ENCODE measurements at places on chromosomes 7 and 10.

DNA sequence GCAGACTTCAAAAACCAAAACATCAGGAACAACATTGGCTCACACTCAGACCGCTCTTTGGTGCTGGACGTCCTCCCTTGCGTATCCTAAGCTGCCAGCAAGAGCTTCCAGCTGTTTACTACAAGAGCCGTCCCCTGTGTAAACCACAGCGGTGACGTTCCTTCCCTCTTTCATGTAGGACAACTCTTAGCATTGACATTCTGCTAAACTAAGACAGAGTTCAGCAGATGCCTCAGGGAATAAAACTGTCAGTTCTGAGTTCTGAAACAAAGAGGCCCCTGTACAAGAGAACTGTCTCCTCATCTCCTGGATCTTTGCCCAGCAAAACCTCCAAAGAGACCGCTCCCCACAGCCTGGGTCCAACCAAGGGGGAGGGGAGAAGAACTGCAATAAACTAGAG lies 57.8 kb upstream of the OPALIN start:
- no peak for DNase-seq

- no peak for DNase-seq
Measured at GRCh38 chr10:88028654-88029053, 165.2 kb downstream of the PTEN start.

- no peak for DNase-seq
Measured at GRCh38 chr10:66943590-66943989, 17.8 kb downstream of the LRRTM3 start.

DNA sequence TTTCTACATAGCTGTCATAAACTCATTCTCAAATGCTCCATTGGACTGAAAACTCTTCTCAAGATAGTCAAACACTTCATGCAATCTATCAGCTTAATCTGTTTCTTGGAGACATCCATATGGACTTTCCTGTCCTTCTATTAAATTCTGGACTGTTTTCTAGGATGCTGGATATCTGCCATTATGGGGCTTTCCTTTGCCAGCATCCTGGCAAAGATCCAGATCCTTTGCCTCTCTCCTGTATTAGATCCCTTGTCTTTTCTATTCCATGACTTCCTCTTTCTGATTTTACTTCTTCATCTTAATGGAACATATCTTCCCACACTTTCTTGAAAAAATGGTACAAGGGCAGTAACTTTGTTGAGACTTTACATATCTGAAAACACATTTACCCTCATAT lies 35.9 kb upstream of the SKAP2 start:
- DNase-seq, result no peak

GRCh38 chr7:109179601-109180000 lies 609.9 kb downstream of the DNAJB9 start:
- no peak for DNase-seq

DNA sequence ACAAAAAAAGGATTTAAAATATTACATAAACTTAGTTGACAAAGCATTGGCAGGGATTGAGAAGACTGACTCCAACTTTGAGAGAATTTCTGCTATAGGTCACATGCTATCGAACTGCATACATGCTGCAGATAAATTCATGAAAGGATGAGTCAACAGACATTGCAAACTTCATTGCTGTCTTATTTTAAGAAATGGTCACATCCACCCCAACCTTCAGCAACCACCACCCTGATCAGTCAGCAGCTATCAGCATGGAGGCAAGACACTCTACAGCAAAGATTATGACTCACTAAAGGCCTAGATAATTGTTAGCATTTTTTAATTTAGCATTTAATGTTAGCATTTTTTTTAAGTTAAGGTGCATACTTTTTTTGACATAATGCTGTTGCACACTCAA lies 73.6 kb downstream of the AGK start:
- no peak for DNase-seq

DNA sequence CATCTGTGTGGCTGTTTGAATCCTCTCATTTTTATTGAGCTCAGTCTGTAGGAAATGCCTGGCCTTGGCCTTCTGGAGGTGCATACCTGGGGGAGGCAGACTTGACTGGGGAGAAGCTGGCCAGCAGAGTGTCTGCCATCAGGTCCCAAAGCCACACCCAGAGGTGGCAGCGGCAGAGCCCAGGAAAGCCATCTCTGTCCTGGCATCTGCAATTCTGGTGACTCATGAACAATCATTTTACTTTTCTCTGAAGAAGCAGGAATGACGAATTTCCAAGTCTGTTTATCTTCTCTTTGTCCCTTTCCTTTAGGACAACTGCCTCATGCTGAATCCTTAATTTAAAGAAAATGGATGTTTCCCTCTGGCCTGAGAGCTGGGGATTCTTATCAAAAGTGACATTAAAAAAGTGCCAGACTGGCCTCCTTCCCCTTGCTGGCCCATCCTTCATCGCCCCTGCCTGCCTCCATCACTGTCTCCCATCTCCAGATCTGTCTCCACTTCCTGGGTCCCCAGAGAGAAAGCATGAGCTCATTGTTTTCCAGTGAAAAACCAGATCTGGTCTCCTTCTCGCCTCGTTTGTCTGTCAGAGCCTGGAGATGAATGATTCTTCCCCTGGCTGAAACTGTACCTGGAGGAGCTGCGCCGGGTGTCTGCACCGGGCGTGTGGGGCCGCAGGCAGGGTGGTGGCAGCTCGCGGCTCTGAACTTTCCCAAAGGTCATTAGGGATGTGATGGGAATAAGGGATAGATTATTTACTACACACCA lies 124.5 kb downstream of the TMEM178B start:
- no peak for DNase-seq

DNA sequence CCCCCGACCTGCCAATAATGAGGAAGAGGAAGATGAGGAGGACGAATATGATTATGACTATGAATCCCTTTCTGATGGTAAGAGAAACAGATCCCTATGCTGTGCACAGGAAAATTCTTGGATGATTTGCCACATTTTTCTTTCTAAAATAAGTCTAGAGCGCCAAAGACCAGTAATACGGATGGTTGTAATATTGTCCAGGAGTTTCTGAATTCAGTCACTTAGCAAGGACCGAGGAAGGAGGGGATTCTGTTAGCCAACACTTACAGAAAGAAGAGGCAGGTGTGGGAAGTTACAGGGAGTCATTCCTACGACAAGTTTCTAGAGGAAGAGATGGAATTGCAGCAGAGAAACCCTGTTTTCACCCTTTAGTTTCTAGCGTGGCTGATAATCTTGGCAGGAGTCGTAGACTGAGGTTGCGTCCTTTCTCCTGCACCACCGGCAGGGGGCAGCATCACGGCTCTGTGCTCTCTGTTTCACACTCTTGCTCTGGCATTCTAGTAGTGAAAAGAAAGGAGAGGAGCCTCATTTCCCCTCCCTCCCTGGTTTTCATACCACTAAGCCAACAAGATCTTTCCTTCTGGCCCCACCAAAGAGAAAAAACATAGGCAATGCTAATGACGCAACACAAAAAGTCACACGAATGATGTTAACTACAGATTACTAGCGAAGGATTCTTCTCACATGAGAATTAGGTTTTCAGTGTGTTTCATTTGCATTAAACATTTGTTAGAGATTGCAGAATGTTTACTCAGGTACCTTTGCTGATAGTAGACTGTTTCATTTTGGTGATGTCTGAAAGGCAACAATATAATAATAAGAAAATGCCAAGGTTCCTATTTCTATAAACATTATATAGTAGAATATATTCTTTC lies 82.7 kb downstream of the NOC3L start:
- peak; percentile 66 for DNase-seq

DNA sequence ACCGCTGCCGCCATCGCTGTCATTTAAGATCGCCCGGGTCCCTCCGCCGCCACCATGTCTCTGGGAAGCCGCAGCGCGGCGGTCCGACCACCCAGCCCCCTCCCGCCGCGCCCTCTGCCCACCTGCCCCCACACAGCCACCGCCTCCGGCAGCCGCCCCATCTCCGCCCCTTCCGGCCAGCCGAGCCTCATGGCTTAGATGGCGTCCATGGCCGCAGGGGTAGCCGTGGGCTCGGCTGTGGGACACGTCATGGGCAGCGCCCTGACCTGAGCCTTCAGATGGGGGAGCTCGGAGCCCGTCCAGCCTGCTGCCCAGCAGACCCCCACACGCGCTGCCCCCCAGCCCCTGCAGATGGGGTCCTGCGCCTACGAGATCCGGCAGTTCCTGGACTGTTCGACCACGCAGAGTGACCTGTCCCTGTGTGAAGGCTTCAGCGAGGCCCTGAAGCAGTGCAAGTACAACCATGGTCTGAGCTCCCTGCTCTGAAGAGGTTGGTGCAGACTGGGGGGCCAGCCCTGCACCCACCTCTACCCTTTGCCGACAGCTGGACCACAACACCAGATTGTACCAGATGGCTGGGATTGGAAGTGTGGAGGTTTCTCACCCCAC lies 38.0 kb upstream of the TARP start:
- no peak for DNase-seq

- peak; percentile 49 for DNase-seq
Measured at GRCh38 chr10:62614389-62615157, 189.9 kb upstream of the ADO start.

- no peak for DNase-seq
Measured at GRCh38 chr7:30864101-30864500, 47.6 kb upstream of the AQP1 start.

DNA sequence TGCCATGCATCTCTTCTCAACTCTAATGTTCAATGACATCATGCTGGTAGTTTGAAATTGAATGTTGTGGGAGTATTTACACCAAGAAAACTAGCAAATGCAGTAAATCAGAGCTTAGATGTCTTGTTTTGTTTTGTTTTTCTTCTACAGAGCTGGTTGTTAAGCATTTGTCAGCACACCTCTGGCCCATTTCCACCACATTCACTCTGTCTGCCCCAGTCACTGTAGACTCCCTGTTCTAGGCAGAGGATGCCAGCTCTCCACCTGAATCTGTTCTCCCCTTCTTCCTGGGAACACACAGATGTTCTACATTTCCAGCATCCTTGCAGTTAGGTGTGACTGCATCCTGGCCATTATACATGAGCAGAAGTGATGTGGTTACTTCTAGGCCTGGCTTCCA lies 4.1 kb upstream of the ARHGAP22 start:
- DNase-seq, result no peak

- no peak for DNase-seq
Measured at GRCh38 chr10:3822541-3823330, 37.7 kb upstream of the KLF6 start.

- no peak for DNase-seq
Measured at GRCh38 chr10:43372765-43373361, 1.4 kb downstream of the FXYD4 start.

DNA sequence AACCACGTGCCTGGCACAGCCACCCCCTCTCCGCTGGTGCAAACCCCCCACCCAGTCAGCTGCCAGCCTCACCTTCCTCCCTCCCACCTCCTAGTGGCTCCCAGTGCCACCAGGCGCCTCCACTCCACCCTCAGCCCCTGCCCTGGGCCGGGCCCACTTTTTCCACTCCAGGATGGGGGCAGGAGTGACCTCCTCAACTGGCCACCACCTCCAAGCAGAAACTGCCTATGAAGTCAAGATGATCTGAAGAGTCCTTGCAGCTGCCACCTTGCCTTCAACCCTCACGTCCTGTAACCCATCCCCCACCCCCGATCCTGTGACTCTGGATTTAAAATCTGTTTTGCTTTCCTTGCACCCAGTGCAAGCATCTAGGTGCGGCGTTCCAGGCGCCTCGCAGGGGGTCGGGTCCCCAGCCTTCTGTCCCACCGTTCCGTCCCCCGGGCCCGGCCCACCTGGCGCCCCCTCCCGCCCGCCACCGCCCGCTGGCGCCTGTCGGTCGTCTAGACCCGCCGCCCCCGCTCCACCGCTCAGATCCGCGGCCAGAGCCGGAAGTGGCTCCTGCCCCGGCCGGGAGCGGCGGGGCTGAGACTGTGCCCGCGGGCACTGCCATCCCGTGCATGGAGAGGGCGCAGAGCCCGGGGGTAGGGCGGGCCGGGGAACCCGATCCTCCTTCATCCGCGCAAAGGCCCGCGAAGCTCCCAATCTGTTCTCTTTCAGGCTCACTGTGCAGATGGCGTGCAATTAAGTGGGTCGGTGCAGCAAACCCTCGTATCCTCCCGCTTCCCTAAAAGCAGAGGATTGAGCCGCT lies 51.2 kb upstream of the GTF2I start:
- DNase-seq, result peak; percentile 54

DNA sequence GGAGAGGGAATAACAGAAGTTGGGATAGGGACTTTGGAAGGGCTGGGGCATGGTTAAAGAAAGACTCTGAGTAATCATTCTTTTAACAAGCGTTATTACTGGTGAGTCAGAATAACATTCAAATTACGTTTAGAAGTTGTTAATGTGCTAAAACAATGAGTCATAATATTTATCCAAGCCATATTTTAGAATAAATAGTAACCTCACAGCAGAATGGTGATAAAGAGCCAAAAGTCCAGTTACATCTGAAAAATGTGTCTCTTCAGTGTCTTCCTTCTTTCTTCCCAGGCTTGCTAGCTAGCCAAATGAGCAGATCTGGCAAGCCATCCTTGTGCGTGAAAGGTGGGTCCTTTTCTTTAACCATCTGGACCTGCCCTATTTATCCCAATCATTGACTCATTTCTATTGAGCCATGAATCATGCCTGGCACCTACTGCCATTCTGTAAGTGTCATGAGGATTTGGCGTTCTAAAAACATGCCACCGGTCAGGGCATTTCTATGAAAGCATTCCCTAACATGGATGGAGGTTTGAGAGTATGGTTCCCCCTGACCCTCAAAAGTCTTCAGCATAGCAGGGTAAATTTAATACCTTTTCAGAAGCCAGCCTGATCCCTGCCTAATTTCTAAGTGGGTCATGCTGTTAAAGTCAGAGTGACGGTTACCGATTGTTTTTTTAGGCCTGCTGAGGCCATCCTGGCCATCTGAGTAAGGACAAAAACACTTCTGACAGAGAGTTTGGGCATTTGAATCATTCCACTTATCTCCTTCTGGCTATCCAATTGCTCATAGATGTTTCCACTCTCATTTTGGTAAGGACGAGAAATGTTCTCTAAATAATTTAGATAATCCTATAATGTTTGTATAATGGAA lies 26.9 kb downstream of the MYPN start:
- peak; percentile 57 for DNase-seq

GRCh38 chr7:153590136-153590535 lies 462.1 kb upstream of the DPP6 start:
- DNase-seq, result no peak

DNA sequence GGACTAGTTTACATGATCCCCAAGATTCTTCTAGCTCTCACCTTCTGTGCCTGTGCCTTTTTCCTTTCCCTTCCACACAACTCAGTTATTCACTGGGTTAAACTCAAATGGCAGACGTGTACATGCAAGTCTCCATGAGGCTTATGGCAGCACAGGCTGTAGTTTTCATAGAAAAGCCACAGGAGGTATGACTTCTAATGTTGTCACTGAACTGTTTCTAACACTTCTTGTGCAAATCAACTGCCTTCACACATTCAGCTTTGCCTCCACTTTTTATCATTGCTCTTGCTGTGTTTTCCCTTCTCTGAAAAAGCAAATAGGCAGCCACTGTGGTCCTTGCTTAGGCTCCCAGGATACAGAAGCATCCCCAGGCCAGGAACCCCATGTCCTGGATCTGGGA lies 5.3 kb upstream of the GIMAP5 start:
- DNase-seq, result no peak

DNA sequence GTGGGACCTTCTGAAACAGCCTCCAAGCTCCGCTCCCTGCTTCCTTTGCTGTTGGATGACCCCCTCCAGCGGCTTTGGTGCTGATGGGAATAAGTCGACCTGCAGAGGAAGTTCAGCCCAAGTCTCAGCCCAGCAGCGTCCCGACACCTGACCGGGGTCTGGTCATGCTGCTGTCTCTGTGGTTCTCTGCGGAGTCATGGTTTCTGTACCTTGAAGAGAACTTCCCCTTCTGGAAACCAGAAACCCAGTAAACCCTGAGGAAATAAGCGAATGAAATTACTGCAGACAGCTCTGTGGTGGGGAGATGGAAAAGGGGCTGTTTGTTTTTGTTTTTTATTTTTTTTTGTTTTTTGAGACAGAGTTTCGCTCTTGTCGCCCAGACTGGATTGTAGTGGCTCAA lies 18.3 kb upstream of the ZNF12 start:
- no peak for DNase-seq

Measured in AG08396 (cell line).